ENCODE measurements at places on chromosomes 16 and 17.

GRCh38 chr16:73277071-73277470, 229.1 kb upstream of the ZFHX3 start:
- no peak for DNase-seq

- DNase-seq = no peak
Observed at GRCh38 chr16:77899416-77899815, 111.1 kb downstream of the VAT1L start.

DNA sequence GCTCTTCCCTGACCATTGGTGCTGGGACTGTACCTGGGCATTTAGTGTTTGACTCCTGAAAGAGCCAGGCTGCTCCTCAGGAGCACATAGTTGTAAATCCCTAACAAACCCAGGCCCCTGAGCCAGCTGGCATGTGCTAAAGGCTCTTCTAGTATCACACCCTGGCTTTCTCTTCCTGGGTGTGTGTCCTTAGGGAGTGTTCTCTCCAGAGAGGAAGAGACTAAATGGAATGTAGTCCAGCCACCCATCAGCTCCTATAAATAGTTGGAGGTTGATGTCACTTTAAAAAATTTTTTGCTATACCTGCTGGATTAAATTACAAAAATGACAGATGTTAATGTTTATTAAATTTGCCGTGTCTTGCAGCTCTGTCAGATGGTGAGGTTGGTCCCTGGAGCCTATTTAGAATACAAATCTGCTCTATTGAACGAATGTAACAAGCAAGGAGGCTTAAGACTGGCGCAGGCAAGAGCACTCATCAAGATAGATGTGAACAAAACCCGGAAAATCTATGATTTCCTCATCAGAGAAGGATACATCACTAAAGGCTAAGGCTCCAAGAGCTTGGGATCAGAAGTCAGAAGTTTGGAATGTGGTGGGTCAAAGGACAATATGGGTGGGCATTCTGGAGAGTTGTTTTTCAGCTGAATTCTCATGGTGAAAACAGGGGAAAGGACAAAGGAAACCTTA, 13.1 kb upstream of the DUSP14 start:
- no peak for DNase-seq

- DNase-seq = no peak
Observed at GRCh38 chr16:28880589-28880915, 2.3 kb downstream of the ATP2A1 start.

- no peak for DNase-seq
Observed at GRCh38 chr17:68319410-68320162, 28.3 kb downstream of the ARSG start.

DNA sequence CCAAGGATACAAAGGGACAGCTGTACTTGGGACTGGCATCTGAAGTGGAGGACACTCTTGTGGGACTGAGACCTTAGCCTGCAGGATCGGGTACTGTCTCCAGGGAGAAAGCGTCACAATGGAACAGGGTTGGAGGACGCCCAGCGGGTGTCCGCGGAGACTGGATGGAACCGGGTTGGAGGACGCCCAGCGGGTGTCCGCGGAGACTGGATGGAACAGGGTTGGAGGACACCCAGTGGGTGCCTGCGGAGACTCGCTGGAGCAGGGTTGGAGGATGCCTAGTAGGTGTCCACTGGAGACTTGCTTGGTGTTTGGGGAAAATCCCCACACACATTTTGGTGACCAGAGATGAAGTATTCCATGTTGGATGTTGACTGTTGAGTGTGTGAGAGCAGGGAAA, at the start of gene MYADML2:
MYADML2 (minus strand) TSS at position 45 of the 400 bp plus-strand sequence. CDS start 5,492 bp downstream, outside the sequence.
- no peak for DNase-seq

DNA sequence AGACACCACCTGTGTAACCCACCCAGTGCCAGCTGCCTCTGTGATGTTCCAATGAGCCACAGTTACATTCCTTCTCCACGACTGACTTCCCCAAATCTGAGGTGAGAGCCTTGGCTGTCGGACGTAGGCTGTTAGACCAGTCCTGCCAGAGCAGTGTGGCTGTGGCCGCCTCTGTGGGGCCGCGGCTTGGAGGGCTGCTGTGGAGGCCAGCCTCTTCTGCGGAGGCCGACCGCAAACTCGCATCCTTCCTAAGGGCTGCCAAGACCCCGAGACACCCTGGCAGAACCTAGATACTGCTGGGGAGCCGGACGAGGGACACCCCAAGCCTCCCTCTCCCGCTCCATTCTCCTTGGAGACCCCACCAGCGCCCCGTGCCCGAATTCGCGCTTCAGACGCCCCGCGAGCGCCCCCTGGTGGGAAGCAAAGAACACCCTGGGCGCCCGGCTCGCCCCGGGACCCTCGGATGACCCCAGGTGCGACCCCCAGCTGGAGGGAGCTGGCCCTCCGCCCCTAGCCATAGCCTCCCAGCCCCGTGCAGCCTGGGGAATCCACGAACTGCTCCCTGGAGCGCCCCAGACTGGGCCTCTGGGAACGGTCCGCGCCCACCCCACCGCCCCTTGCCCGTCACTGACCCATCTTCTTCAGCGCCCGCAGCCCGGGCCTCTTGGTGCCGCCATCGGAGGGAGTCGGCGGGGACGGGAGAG, 547 bp downstream of the PLCD3 start:
- DNase-seq = no peak

GRCh38 chr17:56319531-56319930, 166.3 kb downstream of the ANKFN1 start:
- DNase-seq = peak; percentile 20

- peak; percentile 99 for DNase-seq
Observed at GRCh38 chr17:44110823-44111633, 12.4 kb downstream of the HDAC5 start.

GRCh38 chr17:39774047-39774446, 36.3 kb downstream of the GRB7 start:
- no peak for DNase-seq

GRCh38 chr17:78092794-78093324, 35.7 kb downstream of the TMC6 start:
- no peak for DNase-seq

DNA sequence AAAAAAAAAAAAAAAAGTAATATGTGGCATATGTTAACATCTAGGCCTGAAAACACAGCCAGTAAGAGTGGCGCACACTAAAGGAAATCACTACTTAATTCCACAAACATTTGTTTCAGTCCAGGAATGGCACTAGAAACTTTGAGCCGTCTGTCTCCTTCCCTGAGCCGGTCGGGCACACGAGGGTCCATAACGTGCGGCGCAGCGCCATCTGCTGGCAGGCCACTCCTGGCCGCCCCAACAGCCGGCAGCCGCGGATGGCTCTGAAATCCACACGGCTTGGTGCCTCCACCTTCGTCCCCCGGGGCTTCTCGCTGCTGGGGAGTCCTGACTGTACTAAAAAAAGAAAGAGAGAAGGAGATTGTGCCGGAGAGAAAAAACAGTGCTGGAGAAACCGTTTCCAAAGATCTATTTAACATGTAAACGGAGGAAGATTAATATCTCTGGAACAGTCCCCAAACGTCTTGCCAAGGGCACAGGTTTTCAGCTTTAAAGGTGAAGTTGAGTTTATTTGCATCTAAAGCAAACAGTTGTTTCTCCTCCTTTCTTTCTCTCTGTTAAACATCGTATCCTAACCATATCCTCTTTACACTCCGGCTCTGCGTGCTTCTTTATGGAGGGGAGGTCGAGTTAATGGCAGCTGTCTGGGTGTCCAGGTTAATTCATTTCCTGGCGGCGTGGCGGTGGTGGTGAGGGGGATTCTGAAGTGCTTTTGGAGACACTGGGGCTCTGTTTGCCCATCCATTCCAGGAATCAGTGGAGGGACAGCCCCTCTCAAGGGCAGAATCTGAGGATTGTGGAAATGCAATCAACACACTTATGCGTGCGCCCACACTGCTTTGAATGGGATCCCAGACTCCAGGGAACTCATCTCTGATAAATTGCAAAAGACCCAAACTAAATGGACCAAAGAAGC, 611.3 kb upstream of the SALL1 start:
- peak; percentile 56 for DNase-seq
